Activated naive CD4-positive, alpha-beta T cell treated with anti-CD3 and anti-CD28 coated beads for 36 hours (primary cell): ENCODE measurements at places on chromosomes 3 and 15.
A peak's percentile ranks its signal among the peaks of the same experiment; 100 is the strongest.

GRCh38 chr15:93088200-93088980, 621 bp downstream of the RGMA start:
- peak; percentile 8 for DNase-seq

- DNase-seq, result no peak
Measured at GRCh38 chr15:63060699-63061098, 18.2 kb downstream of the TPM1 start.

GRCh38 chr3:3902161-3902560, 102.9 kb downstream of the LRRN1 start:
- no peak for DNase-seq

- DNase-seq, result no peak
Measured at GRCh38 chr3:113231827-113232253, 20.5 kb downstream of the BOC start.

DNA sequence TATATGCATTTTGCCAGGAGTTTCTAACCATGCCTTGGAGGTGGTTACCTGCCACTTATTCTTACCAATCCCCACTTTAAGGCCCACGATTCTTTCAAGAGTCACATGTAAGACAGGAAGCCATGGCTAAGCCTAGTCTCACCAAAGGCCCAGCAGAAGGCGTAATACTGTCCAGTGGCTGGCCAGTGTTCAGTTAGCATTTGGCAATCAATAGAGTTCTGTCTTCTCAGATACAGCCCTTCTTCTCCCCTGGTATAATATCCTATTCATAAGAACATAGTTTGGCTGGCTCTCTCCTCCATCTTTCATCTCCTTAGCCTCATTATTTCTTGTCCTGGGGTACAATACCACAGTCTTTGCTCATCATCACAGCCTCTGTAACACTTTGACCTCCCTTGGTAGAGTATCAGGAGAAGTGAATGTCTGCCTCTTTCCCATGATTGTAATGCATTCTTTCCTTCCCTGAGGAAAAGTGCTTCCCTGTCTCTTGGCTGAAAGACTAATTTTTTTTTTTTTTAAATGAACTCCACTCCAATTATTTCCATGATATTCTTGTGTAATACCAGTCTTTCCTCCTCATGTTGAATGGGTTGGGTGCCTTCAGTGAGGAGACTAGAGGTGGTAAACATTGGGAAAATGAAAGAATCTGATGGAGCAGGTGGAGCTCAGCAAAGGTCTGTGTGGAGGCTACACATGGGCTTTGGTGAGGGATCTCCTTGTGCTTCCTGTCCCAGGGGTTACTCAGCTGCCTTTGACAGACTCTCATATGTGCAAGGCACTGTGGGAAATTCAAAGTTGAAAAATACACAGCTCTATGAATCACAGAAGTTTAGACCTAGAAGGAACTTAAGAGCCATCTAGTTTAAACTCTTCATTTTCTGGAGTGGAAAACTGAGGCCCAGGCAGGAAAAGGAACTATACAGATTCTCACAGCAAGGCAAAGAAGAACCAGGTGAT, 218.2 kb downstream of the P3H2 start:
- DNase-seq, result no peak

- DNase-seq, result no peak
Measured at GRCh38 chr15:68598171-68599152, 19.7 kb downstream of the CORO2B start.

GRCh38 chr15:92069308-92070250, 216.1 kb downstream of the SLCO3A1 start:
- peak; percentile 78 for DNase-seq
